NCI-H524 treated with DMSO at 0.1 percent for 48 hours (cell line): ENCODE measurements at places on chromosomes 1 and 21.

DNA sequence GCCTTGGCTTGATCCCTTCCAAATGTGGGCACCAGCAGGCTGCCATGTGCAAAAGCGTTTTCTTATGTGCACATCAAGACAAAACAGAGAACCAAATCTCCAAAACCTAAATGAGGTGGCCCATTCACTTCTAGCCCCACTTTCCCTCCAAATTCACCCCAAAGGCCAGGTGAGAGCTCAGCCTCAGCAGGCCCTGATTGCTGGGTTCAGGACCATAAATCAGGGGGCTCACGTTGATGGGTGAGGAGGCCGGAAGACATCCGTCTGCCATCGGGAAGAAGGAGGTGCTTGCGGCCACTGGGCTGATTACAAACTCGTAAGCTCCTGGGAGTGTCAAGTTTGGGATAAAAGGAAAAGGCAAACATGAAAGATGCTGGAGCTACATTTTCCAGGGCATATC lies 86.7 kb upstream of the CLDN14 start:
- no peak for DNase-seq

GRCh38 chr1:109777980-109778625 lies 14.4 kb upstream of the EPS8L3 start:
- DNase-seq = no peak

- DNase-seq = no peak
Measured at GRCh38 chr1:162186406-162186805, 116.9 kb downstream of the NOS1AP start.

DNA sequence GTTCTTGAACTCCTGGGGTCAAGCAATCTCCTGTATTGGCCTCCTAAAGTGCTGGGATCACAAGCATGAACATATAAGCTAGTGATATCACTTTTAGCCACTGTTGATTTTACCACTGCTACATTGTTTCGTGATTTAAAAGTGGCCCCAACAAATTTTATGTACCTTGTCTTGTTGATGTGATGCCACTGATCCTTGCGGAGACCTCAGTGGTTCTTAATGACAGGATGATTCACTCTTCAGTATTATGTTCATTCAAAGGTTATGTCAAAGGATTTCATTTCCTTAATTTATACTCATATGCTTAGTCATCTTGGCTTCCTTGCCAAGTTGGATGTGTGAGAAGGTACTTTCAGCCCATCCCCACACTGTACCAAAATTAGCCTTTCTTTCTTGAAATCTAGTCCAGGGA lies 12.1 kb downstream of the PRKACB start:
- no peak for DNase-seq
